AG08395 (cell line): ENCODE measurements at places on chromosomes 12 and 14.

DNA sequence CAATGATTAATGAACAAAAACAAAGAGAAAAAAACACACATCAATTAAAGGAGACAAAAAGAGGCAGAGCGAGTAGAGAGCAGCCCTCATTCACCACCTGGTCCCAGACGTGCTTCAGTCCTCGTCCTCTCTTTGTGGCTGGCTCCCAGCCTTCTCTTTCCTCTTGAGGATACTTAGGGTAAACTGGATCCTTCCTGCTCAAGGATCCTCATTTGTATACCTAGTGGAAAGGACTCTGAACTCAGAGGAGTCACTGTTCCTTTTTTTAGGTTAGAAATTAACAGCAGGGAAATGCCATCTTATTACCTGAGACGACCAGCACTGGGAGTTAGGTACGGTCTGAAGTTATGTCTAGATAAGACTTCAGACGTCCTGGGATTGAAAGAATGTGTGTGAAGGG is 9.7 kb downstream of the MLEC start:
- no peak for DNase-seq

DNA sequence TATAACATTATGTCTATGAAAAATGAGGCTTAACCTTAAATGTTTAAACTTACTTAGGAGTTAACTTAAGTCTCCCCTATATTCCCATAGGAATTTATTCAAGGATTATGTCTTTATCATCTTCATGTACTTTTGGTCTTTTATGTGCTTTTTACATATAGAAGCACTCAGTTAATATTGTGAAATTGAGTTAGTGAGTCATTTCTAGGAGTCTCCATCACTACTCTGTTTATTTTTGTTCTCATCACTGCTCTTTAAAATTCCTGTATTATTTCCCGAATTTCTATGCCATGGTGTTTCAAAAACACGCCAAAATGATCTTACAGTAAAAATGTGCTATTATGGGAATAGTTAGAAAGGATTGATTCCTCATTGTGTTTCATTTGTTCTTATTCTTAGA is 31.6 kb downstream of the TBC1D15 start:
- DNase-seq, result peak; percentile 18

GRCh38 chr12:52436000-52436827 is 2.0 kb upstream of the KRT75 start:
- DNase-seq, result no peak

GRCh38 chr14:37589715-37590427 is 5.2 kb downstream of the FOXA1 start:
- DNase-seq, result no peak

DNA sequence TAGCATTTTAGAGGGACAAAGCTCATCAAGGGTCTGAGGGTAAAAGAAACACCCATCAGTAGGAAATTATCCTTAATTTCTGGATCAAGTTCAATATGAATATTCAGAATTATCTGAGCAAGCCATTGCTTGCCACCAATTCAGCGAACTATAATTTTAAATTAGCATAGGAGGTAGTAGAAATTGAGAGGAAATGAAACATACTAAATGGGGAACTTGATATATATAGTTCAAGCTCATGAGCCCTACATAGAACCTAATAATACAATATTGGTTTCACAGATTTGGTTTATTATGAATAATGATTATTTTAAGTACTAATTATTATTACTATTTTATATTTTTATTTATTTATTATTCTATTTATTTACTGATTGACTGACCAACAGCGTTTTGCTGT is 42.1 kb upstream of the GXYLT1 start:
- no peak for DNase-seq

DNA sequence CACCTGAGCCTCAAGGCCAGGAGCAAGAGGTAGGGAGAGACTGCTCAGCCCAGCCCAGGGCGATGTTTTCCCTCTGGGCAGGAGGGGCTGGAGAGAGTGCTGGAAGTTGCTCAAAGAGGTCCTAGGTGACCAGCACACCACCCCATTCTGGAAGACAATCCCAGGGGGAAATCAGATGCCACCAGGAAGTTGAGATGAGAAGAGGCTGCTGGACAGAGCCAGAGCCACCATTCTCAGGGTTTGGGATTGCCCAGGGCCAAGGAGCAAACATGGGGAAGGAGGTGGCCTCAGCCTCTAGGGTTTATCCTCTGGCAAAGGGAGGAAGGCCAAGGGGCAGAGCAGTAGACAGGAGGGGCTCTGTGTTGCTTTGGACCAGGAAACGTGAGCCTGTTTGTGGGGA is 11.6 kb downstream of the CCDC85C start:
- DNase-seq, result no peak

GRCh38 chr12:89243771-89244170 is 108.5 kb downstream of the DUSP6 start:
- no peak for DNase-seq

GRCh38 chr12:131564845-131565244 is 146.0 kb upstream of the SFSWAP start:
- no peak for DNase-seq

- no peak for DNase-seq
Observed at GRCh38 chr14:63229330-63230059, 25.3 kb downstream of the RHOJ start.

GRCh38 chr12:54159140-54159539 is 29.6 kb downstream of the SMUG1 start:
- DNase-seq, result peak; percentile 27

- DNase-seq, result peak; percentile 57
Observed at GRCh38 chr14:38481952-38482678, 226.2 kb upstream of the CLEC14A start.

DNA sequence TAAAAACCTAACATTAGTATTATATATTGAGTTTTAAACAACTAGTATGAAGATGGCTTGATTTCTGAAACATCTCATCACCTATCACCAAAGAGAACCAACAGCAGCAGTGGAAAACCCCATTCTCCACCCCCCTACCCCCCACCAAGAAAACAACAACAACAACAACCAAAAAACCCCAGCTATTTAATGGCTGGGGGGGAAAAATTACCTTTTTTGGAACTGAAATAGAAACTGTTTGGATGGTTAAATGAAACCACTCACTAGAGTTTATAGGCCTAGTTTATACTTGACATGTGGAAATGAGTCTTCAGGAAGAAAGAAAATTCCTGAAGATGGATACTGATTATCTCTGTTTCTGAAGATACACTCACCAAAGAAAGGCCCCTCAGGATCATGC is 30.3 kb downstream of the PPP2R5E start:
- DNase-seq, result no peak

GRCh38 chr12:52022841-52023181 is 16.1 kb downstream of the TAMALIN start:
- DNase-seq, result no peak

DNA sequence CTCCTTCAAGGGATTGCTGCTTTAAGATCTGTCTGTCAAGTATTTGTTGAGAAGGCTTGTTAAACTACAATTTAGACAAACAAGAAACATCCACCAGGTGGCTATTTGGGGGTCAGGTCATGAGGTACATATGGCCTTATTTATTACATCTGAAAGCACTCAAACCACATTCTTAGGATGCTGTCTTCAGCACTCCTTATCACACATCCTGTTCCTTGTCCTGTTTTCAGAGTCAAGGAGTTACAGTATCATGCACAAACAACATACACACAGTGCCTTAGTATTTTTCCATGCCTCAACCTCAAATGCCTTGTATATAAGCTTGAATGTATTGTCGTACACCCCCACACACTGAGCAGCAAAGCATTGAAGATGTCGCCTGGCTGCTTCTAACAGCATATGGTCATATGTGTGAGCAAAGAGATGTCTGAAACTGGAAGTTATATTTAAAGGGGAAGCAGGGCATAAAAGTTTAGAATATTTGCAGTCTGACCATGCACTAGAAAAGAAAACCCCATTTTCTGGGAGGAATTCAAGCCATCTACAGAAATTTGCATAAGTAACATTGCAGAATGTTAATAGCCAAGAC is 83.8 kb downstream of the KCNMB4 start:
- DNase-seq, result no peak

- DNase-seq, result no peak
Observed at GRCh38 chr12:122094137-122094734, 15.7 kb downstream of the MLXIP start.

- peak; percentile 86 for DNase-seq
Observed at GRCh38 chr12:104792570-104792969, 165.5 kb downstream of the SLC41A2 start.

- peak; percentile 24 for DNase-seq
Observed at GRCh38 chr14:81219759-81220579, 790 bp downstream of the GTF2A1 start.

DNA sequence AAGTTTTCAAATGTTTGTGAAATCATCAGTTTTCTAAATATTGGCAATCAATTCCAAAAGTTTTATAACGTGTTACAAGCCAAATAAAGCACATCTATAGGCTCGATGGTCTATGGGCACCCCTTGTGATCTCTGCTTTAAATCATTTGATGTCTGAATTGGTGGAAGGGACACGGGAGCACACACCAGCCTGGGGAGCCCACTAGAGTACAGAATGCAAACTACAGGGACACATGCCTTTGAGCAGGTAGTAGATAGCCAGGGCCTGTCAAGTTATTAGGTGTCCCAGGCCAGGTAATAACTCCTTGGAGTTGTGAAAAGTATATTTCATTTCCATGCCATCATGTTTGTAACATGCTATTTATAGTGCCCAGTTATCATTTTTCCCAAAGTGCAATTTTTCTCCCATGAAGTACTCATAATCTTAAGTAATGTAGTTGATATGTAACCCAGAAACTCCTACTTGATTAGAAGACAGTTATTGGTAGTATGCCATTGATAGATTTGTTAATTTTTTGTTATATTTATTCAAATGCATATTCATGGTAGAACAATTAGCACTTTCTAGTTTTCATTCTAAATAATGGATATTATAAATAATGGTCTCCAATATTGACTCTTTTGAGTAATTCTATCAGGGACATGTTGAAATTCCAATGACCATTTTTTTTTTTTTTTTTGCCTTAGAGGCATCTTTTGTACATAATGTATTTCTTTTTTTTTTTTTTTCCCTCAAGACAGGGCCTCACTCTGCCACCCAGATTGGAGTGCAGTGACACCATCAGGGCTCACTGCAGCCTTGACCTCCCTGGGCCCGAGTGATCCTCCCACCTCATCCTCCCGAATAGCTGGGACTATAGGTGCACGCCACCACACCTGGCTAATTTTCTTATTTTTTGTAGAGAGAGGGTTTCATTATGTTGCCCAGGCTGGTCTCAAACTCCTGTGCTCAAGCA is 96.9 kb upstream of the FGD4 start:
- DNase-seq, result peak; percentile 48

GRCh38 chr12:73863546-73863945 is 674.1 kb upstream of the ATXN7L3B start:
- DNase-seq, result no peak

- DNase-seq, result no peak
Observed at GRCh38 chr14:82009076-82009475, 475.4 kb upstream of the SEL1L start.
